ENCODE measurements at places on chromosomes 1 and 21. TPM values are rescaled to one million over a fixed set of nuclear protein-coding genes. Genes with fewer than 3 reads are reported as not detected.
A peak's percentile ranks its signal among the peaks of the same experiment; 100 is the strongest.

- DNase-seq = no peak
Observed at GRCh38 chr1:54987919-54988705, 7.7 kb downstream of the TMEM61 start.

- no peak for DNase-seq
Observed at GRCh38 chr1:169326956-169327268, 40.7 kb downstream of the NME7 start.

GRCh38 chr1:81717230-81717629 lies 83.5 kb upstream of the ADGRL2 start:
- no peak for DNase-seq

DNA sequence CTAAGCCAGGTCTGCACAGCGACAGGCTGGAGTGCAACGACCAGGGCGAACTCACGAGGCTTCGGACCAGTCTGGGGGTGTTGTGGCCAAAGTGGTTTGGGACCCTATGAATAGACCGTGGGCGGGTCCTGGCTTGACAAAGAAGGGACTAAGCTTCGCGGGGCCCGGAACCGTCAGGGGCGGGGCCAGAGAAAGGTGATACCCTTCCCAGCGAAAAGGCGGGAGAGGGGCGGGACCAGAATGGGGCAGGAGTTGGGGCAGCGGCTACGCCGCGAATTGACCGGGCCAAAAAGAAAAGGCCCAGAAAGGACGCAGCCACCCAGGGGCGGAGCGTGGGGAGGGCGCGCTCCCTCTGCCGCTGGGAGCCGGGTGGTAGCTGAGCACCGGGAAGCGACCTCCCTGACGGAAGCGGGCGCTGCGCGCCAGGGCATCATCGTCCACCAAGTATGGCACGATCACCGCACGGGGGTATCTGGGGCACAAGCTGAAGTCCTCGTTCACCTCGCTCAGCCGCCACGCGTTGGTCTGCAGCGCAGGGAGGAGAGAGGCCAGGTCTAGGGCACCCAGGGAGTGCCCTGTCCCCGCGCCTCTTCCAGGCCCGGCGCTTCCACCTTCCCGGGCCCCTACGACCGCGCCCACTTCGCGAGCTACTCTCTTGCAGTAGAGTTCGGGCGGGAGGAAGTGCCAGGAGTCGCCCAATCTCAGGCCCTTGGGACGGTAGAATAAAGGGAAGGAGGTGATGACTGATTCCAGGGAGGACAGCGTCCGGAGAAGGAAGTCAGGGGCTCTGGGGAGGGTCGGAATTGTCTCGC lies 6.7 kb upstream of the FAM167B start:
- peak; percentile 51 for DNase-seq

- no peak for DNase-seq
Observed at GRCh38 chr1:14476170-14476955, 122.1 kb upstream of the KAZN start.

The RGS8 gene
- total RNA-seq = not detected

- DNase-seq = no peak
Observed at GRCh38 chr1:10833630-10834557, 37.4 kb upstream of the CASZ1 start.

The KDF1 gene
- not detected for total RNA-seq

GRCh38 chr21:35394634-35395369 lies 345.7 kb upstream of the RUNX1 start:
- no peak for DNase-seq

The ISG15 gene
- 125 TPM for total RNA-seq

The RNU1-4 gene
- under 0.01 TPM for total RNA-seq

GRCh38 chr21:29430030-29430429 lies 131.3 kb downstream of the BACH1 start:
- no peak for DNase-seq

DNA sequence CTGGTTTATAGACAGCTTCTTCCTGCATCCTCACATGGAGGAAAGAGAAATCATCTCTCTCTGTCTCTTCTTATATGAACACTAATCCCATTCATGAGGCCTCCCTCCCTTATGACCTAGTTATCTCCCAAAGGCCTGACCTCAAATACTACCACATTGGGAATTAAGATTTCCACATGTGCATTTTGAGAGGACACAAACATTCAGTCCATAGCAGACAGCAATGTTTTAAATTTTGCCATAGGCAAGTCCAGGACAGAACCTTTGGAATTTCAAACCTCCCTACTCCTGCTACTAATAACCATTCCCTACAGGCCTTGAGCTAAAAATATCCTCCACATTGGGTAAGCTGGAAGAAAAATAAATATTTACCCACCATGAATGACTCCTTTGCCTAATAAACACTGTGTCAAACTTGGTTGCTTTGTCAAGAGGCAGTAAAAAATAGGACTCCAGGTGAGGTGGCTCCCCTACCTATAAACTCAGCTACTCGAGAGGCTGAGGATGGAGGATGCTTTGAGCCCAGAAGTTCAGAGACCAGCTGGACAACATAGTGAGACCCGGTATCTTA lies 113.7 kb downstream of the ZNF281 start:
- DNase-seq = no peak

- no peak for DNase-seq
Observed at GRCh38 chr1:164563721-164564360, 4.9 kb downstream of the PBX1 start.

The OR2T29 gene
- not detected for total RNA-seq

The C1orf94 gene
- total RNA-seq = not detected

DNA sequence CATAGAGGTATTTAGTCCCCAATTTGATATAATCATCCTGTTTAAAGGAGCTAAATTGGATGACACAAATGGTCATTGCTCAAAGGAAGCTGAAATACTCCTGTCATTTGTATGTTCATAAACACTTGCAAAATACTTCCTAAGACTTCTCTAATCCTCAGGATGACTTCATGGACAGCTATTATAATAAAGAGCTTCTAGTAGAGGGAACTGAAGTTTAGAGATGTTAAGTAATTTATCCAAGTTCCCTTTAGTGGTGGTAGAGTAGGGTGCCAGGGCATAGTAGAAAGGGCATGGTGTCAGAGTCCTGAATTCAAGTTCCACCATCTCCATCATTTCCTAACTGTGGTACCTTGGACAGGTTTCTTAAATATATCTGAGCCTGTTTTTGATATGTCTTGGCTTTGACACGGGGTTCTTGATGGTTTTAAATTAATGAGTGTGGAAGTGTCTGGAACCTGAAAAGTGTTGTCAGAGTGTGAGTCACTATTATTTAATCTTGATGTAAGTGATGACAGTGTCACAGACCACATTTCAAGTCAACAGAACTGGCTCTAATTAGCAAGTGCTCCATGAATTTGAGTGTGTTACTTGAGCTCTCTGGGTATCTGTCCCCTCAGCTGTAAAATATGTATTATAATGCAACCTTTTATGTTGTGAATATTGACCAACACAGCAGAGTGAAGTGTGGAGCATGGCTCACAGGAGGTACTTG lies 12.1 kb upstream of the GBP6 start:
- no peak for DNase-seq

The ZBTB8A gene
- 2.2 TPM for total RNA-seq

The LINGO4 gene
- not detected for total RNA-seq

The FAM89A gene
- 47.5 TPM for total RNA-seq

GRCh38 chr1:90534663-90535295 lies 182.3 kb downstream of the BARHL2 start:
- DNase-seq = no peak

- no peak for DNase-seq
Observed at GRCh38 chr21:41648591-41649031, 118.2 kb downstream of the RIPK4 start.

GRCh38 chr1:221916176-221916575 lies 174.3 kb upstream of the DUSP10 start:
- DNase-seq = no peak

GRCh38 chr21:46031484-46031883 lies 49.9 kb downstream of the COL6A1 start:
- DNase-seq = no peak

- DNase-seq = no peak
Observed at GRCh38 chr1:174965362-174966007, 34.3 kb upstream of the CACYBP start.

DNA sequence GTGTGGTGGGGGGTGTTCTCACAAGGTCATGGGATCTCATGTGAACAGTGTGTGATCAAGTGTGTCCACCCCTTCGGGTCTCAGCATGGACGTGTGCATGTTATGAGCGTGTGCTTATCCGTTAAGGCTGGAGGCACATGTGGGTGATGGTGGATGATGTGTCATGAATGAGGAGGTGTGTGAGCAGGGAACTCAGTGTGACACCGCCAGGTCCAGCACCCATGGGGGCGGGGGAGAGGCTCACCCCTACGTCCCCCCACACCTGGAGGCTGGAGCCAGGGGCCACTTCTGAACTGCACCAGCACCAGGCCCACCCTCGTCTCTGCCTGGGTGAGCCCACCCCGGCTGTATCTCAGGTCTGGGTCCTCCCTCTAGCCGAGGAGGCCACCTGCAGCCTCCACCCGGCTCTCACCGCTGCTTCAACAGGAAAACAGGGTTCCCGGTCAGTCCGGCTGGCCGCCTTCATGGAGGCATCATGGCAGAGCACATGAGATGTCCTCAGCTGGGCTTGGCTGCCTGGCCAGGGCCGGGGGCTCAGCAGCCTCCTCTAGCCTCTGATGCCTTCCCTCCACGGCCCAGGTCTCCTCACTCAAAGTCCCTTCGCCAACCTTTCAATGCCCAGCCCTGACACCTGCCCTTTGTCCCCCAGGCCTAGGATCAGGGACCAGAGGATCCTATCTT lies 34.2 kb upstream of the C1QA start:
- no peak for DNase-seq

- no peak for DNase-seq
Observed at GRCh38 chr1:145689922-145690321, 17.2 kb downstream of the PDZK1 start.

The C1orf87 gene
- total RNA-seq = not detected

DNA sequence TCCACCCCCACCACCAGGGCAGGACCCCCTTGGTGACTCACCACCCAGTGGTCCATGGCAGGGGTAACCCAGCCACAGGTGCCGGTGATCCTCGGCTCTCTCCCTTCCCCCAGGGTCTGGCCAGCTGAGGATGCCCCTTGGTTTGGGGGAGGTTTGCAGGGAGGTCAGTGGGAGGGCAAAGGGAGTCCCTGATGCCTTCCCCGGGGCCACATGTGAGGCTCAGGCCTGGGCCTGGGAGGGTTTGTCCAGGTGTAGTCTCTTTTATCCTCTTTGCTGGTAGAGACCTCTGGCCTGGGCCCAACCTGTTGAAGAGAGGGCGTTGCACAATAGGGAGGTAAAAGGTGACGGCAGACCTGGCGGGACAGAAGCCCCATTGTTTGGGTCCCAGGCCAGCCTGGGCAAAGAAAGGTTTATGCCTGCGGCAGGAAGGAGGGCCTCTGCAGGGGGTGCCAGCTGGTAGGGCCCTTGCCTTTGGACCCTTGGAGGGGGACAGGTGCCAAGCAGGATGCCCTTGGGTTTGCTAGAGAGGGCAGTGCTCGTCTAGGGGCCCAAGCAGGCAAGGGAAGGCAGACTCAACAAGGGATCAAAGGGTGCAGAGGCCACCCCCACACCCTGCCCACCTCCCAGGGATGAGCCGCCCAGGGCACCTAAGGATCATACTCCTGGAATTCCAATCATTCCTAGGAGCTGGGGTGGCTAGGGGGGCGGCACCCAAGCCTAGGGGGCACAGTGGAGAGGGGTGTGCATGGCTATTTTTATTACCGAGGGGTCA lies 760 bp upstream of the TINAGL1 start:
- DNase-seq = no peak

GRCh38 chr1:59013276-59013927 lies 229.6 kb upstream of the JUN start:
- DNase-seq = no peak

DNA sequence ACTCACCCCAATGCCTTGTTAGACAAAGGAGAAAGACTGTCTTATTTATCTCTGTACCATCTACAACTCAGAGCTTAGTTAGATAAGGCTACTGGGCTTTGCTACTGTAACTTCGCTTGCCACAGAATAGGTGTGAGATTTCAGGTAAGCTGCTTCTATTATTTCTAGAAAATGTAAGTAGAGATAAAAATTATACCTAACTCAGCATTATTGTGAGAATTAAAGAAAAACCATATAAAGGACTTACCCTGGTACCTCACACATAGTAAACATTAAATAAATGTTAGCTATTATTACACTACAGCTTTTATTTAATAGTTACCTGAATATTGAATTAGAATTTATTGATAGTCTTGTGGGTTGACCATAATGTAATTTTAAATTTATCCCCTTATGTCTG lies 36.5 kb upstream of the EPHX4 start:
- no peak for DNase-seq

The PODN gene
- total RNA-seq = 245 TPM

The CLCNKB gene
- not detected for total RNA-seq

GRCh38 chr1:216580538-216581057 lies 142.6 kb downstream of the ESRRG start:
- no peak for DNase-seq

- DNase-seq = no peak
Observed at GRCh38 chr21:25175938-25176337, 431.3 kb downstream of the MRPL39 start.

The ARHGEF16 gene
- total RNA-seq = not detected

DNA sequence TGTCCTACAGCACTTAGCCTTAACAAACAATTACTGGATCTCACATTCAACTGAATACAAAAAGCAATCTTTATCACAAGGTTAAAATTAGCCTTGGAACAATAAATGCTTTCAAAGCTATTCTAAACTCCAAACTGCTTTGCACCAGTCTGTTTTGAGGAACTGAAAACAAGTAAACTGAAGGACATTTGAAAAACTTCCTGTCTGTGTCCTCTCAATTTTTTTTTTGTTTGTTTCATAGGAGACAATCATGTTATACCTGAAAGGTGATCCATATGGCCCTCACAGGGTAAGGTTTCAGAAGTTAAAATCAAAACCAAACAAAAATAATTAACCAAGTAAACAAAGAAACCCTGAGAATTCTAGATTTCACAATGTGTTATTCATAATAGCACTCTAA lies 459.1 kb downstream of the DPYD start:
- DNase-seq = no peak
